Stimulated activated CD8-positive, alpha-beta memory T cell treated with anti-CD3 and anti-CD28 coated beads, Interleukin-4, amount 100 ng/mL, for 4 hours (primary cell): ENCODE measurements at places on chromosomes 1 and 21.

DNA sequence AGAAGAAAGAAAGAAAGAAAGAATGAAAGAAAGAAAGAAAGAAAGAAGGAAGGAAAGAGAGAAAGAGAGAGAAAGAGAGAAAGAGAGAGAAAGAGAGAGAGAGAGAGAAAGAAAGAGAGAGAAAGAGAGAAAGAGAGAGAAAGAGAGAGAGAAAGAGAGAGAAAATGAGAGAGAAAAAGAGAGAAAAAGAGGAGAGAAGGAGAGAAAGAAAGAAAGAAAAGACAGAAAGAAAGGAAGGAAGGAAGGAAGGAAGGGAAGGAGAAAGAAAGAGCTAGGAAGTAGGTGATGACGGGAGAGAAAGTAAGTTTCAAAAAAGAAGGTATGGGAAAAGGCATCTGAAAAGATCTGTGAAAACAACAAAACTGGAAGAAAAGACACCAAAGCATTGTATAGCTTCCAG is 72.0 kb downstream of the GRIK1 start:
- DNase-seq = no peak

DNA sequence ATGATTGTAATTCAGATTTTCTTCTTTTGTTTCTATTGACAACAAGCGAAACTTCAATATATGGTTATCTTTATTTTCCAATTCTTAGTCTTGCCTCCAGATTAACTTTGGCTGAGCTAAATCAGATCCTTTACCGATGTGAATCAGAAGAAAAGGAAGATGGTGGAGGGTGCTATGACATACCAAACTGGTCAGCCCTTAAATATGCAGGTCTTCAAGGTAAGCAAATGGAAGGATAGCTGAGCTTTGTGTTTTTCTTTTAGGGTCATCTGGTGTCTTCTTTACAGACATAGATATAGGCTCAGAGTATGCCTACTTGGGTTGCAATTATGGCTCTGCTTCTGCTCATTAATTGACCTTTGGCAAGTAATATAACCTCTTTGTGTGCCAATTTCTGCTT is 37.7 kb downstream of the AGL start:
- no peak for DNase-seq

GRCh38 chr1:41019353-41019745 is 2.2 kb downstream of the SLFNL1 start:
- no peak for DNase-seq

DNA sequence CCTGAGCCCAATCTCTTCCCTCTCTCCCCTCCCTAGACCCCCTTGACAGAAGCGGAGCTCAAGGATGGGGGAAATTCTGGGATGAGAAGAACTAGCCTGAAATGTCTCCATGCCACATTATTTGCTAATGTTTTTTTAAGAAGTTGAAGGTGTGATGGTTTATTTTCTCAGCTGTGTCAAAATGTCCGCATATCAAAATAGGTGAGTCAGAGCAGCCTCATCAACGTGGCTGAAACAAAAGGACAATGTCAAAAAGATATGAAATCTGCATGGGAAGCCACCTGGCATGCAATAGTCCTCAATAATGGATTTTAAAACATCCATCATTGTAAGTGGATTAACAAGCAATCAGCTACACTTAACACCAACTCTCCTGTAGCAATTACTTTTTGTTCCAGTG is 101.4 kb downstream of the BEND5 start:
- DNase-seq = no peak

DNA sequence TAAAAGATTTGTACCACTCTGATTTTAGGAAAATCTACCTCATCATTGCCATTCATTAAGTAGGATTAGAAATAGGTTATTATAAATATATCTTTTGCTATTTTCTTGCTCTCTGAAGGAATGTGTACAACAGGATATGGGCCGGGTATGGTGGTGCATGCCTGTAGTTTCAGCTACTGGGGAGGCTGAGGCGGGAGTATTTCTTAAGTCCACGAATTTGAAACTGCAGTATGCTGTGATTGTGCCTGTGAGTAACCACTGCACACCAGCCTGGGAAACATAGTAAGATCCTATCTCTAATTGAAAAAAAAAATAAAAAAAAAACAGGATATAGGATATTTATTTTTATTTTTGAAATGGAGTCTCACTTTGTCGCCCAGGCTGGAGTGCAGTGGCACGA is 50.0 kb downstream of the CLIC4 start:
- no peak for DNase-seq

- no peak for DNase-seq
Observed at GRCh38 chr1:227766653-227767277, 31.5 kb downstream of the SNAP47 start.

DNA sequence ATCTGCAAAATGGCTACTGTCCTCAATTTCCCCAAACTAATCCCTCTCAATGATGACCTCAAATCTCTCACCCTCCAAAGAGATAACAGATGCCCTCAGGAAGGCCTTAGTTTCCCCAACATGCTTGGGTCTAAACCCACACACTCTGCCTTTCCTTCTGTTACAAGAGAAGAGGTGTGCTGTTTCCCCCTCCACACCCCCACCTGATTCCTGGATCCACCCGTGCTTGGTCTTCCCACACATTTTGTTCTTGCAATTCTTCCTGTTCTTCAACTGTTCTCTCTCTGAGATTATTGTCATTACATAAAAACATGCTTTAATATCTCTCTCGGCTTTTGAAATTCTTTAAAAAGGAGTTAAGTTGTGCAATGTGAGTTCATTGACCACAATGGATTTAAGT is 5.7 kb upstream of the CBR3 start:
- DNase-seq = no peak

GRCh38 chr1:34597877-34598514 is 156.9 kb upstream of the GJB5 start:
- DNase-seq = no peak

DNA sequence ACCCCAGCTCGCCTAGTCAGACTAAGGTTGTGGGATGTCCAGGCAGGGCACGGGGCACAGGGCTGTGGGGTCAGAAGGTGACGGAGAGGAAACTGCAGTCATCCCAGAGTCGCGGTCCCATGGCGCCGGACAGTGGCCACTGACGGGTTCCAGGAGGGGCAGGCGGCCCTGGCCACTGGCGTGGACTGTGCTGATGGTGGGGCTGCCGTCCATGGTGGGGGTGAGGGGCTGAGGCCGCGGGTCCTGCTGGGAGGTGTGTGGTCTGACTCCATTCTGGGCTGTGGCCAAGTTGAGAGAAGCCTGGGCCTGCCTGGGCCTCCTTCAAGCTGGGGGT is 32.0 kb downstream of the PCNT start:
- no peak for DNase-seq

DNA sequence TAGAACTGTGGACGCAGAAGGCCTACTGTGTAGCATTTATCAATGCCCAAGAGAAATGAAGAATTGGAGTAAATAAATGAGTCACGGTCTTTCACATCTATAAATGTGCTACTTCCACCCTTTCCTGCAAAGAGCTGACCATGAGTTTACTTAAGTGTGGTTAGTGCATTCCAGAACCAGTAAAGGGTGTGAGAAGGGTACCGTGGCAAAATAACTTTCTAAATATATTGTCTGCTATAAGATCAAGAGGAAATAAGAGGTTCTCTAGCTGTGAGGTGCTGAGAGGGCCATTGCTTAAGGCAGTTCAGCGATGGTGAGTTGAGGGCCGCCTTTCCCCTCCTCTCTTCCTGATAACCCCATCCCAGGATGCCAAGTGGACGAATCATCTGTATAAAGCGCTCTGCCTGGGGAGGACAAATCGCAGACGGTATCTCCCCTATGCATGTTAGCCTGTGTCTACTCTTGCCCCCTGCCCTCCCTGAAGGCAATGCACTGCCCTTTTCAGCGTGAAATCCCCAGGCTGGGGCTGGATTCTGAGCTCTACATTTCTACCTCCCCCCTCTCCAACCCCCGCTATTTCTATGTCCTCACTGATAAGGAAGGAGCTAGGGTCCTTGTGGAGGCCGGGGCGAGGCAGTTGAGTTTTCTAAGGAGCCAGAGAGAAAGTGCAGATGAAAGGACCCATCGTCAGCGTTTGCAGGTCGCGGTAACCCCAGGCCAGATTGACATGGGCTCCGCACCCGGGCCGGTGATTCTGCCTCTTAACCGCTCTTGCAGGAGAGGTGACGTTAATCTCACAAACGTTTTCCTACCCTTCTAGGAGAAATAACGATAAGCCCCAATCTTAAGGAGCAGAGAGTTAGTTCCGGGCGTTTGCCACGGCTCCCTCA is 1.5 kb upstream of the NCAM2 start:
- no peak for DNase-seq

- no peak for DNase-seq
Observed at GRCh38 chr1:234840253-234840652, 230.3 kb upstream of the IRF2BP2 start.

GRCh38 chr1:169108863-169109560 is 2.5 kb downstream of the ATP1B1 start:
- DNase-seq = no peak
